ENCODE measurements at places on chromosomes 4 and X. TPM values are rescaled to one million over a fixed set of nuclear protein-coding genes. Genes with fewer than 3 reads are reported as not detected.

ZC4H2 gene
- 14.5 TPM for total RNA-seq

GABRB1 gene
- not detected for total RNA-seq

AFF2 gene
- 1.4 TPM for total RNA-seq

PPP1R2C gene
- 0.38 TPM for total RNA-seq

IGSF1 gene
- not detected for total RNA-seq

MEPE gene
- not detected for total RNA-seq

TRPC3 gene
- 0.46 TPM for total RNA-seq

INPP4B gene
- total RNA-seq = 67.3 TPM

RNF150 gene
- 0.46 TPM for total RNA-seq

TMPRSS11D gene
- not detected for total RNA-seq

PDGFC gene
- not detected for total RNA-seq

PABPC5 gene
- not detected for total RNA-seq

VCX gene
- total RNA-seq = not detected

NXF3 gene
- total RNA-seq = not detected

RASGEF1B gene
- 7.3 TPM for total RNA-seq

FUNDC2 gene
- total RNA-seq = 42.8 TPM

SPANXB1 gene
- not detected for total RNA-seq

TREX2 gene
- 2.7 TPM for total RNA-seq

MTMR8 gene
- total RNA-seq = 5.0 TPM

Data from activated T-cell treated with anti-CD3 and anti-CD28 coated beads, Interleukin-2, amount 50 U/mL, for 72 hours (primary cell).